ENCODE measurements at places on chromosomes 5 and 9.

GRCh38 chr5:179420476-179420875, 75.2 kb upstream of the ADAMTS2 start:
- DNase-seq, result no peak

GRCh38 chr5:126499853-126500342, 76.7 kb downstream of the GRAMD2B start:
- DNase-seq, result no peak

DNA sequence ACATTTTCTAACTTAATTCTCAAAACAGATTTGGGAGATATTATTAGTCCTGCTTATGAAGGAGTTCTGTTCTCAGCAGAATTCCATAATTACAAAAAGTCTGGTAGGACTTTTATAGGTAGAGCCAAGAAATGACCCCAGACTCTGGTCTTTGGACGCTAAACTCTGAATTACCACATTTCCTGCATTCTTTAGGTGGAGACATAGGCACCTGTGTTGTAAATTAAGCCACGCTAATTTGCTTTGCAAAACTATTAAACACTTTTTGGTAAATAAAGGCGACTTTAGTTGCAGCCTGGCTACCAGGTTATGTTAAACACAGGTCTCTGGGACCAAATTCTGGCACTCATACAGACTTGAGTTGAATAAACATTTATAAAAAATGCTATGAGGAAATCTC, 77.7 kb downstream of the C9orf152 start:
- DNase-seq, result no peak

DNA sequence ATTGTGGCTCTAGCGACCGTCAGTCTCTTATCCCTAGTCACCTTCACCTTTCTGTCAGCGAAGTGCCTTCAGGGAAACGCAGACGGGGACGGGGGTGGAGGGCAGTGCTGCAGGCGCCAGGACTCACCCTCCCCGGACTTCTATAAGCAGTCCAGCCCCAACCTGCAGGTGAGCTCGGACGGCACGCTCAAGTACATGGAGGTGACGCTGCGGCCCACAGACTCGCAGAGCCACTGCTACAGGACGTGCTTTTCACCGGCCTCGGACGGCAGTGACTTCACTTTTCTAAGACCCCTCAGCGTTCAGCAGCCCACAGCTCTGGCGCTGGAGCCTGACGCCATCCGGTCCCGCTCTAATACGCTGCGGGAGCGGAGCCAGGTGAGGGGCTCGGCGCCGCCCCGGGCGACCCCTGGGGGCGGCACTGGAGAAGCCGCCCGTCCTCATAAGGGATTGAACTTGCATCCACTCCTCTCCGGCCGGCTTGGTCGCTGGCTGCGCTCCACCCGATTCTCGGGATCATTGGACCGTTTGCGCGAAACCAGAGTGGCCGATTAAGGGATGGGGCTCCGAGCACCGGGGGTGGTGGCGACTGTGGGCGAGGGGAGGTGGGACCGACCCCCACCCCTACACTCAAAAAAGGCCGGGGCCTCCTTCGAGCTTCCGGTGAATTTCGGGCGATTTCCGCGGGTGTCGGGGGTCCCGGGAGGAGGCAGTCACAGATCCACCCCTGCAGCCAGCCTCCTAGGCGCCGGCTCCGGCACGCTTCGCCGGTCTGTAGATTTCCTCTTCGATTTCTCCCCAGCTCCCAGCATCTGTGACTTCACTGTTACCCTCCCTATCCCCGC, 2.7 kb downstream of the PCDHGC5 start:
- DNase-seq, result no peak

GRCh38 chr9:123395276-123395688, 39.3 kb downstream of the CRB2 start:
- DNase-seq, result no peak

DNA sequence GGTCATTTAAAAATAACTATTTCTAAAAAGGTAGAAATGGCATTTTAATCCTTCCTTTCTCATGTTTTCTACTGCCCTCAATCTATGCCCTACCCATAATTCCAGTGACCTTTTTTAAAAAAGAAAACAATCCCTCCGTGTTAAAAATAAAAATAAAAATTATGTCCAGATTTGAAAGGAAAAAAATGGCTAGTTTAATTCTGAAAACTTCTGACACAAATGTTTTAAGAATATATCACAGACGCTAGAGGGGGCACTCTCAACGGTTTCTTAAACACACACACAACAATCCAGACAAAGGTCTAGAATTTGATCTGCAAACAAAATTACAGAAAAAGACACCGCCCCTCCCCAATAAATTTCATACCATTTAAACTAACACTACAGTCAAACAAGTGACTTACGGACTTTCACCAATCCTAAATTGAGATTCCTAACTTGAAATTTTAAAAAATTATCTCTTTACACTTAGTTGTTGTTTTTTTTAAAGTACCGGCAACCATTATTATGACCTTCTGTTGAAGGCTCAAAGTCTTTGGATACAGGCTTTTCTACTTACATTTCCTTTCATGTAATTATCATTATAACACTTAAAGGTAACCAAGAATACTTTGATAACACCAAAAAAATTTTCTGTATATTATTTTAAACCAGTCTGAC, 38.2 kb downstream of the CLINT1 start:
- no peak for DNase-seq

- DNase-seq, result no peak
Measured at GRCh38 chr5:1943481-1943880, 60.8 kb upstream of the IRX4 start.

DNA sequence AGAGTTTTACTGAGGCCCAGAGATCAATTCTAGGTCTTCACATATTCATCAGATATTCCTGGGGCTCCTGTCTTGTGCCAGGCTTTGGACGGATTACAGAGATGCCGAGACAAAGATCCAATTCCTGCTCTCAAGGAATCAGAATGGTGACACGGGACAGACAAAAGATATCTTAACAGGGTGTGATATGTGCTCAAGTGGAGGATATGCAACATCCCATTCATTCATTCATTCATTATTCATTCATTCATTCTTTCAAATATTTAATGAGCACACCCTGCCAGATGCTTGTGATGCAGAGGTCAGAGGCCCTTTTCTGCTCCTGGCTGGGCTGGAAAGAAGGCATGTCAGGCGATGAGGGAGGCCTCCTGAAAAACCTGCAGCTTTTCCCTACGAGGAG, 21.8 kb downstream of the LHX2 start:
- no peak for DNase-seq

GRCh38 chr9:92520837-92521236, 15.0 kb downstream of the ECM2 start:
- no peak for DNase-seq

DNA sequence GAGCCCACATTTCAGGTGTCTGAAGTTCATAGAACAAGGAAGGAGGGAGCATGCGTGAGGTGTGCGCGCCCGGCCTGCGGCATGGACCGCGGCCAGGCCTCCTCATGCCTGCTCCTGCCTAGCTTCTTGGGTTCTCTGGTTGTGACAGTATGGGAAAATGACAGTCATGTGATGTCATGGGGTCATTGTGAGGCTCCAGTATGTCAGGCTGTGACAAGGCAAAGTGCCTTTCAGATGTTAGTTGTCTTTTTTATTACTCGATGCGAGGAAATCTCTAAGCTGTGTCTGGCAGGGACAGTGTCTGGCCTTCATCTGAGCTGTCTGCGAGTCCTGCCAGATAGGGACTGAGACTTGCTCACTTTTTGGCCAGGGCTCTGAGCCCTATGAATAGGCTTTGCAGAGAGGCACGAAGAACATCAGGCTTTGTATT, 13.3 kb downstream of the UCK1 start:
- no peak for DNase-seq

- DNase-seq, result peak; percentile 58
Measured at GRCh38 chr9:76701441-76702039, 62.7 kb upstream of the PCA3 start.

GRCh38 chr9:125795970-125796596, 48.9 kb downstream of the PBX3 start:
- no peak for DNase-seq

DNA sequence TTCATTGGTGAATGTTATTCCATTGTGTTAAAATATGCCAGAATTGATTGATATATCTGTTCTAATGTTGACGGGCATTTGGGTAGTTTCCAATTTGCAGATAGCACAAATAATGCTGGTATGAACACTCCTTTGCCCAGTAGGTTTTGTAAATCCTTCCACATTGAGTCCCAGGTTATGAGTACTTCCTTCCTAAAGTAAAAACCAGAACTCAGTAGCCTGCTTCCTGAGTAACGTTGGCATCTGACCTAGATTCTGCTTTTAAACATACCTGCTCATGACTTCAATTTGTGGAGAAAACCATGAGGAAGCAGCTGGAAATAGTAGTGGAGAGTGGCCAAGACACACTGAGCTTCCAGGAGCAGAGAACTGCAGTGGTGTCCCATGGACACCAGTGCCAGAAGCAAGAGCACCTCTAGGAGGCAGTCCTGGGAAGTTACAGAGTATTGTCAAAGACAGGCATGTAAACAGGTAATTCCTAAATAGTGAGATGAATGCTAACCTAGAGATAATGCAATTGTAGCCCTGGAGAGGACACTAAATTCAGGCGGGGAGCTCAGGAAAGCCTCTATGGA, 24.3 kb upstream of the RASGRF2 start:
- no peak for DNase-seq

DNA sequence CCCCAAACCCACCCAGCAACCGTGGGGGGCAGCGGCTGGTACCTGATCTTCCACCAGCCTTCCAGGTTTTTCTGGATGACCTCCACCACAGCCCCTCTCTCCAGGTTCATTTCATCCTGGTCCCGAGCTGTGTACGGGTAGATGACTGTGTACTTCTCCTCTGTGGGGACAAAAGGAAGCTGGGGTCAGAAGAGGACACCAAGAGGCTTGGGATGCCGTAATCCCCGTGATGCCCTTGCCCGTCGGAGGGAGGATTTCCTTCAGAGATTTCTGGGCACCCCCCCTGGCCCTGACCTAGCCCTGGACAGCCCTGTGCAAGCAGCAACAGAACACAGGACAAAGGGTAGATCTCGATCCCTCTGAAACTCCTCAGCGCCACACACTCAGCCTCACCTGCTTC, 70.3 kb upstream of the UBTD2 start:
- DNase-seq, result no peak

DNA sequence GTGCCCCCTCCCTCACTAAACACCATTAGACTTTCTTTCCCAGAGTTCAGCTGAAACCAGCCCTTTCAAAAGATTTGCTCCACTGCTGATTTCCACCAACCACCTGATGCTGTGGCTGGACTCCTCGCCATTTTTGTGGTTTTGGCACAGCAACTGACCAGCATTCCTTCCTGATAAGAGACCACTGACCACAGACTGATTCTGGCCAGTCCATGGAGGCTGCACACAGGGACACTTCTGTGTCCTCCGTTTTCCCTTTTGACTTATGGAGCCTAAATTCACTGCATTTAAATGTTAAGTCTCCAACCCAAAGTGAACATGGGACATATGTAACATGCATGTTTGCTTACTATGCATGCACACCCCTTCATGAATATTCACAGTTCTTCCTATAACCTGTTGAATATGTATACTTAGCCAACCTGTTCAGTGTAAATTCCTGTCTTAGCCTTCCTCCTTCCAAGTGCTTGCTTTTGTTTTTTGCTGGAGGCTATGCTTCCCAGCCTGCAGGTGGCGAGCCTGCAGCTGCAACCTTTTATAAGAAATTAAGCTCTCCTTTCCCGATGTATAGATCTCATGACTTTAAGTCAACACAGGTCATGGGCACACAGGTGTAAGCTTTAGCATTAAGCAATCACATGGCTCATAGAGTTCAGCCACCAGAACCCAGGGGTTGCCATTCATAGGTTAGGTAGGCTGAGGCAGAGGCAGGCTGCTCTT, 78.7 kb downstream of the ACTL7B start:
- no peak for DNase-seq

DNA sequence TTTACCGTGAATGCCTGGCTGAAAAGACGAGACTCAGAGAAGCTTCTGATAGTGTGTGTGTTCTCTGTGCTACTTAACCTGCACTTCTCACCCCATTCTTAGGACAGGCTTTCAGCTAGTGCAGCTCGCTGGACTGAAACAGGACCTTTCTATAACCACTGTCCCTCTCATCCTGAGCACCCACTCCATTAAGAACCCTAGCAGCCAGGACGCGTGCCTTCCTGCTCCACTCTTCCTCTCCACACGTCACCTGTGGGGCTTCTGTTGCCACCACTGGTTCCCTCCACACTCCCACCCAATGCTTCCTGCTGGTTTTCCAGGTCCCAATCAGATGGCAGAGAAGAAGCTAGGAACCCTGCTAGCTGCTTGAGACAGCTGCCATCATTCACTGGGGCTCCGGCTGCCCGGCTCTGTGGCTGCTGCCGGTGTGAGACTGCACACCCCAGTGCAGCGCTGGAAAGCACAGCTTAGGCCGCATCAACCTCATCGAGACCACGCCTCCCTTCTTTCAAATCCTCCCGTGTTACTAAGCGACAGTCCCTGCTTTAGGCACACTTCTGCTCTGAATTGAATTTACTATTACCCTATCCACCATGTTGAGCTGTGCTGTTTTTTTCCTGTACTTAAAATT, 44.0 kb downstream of the RNF130 start:
- DNase-seq, result no peak
